ENCODE measurements at places on chromosomes 11 and 22. TPM values are rescaled to one million over a fixed set of nuclear protein-coding genes. Genes with fewer than 3 reads are reported as not detected.

DNA sequence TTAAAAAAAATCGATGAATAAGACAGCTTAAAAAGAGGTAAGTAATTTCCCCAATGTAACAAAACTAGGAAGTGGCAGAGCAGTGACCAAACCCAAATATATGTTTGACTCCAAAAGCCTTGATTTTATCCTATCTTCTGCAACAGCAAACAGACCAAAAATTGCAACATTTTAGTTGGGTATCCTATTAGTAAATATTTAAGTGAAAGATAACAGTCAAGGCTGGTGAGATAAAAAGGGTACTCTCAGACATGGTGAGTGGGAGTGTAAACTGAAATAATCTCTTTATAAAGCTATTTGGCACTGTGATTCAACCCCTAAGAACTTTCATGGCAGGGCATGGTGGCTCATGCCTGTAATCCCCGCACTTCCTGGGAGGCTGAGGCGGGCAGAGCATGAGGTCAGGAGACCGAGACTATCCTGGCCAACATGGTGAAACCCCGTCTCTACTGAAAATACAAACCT lies 1.9 kb upstream of the RDX start:
- DNase-seq: no peak

DNA sequence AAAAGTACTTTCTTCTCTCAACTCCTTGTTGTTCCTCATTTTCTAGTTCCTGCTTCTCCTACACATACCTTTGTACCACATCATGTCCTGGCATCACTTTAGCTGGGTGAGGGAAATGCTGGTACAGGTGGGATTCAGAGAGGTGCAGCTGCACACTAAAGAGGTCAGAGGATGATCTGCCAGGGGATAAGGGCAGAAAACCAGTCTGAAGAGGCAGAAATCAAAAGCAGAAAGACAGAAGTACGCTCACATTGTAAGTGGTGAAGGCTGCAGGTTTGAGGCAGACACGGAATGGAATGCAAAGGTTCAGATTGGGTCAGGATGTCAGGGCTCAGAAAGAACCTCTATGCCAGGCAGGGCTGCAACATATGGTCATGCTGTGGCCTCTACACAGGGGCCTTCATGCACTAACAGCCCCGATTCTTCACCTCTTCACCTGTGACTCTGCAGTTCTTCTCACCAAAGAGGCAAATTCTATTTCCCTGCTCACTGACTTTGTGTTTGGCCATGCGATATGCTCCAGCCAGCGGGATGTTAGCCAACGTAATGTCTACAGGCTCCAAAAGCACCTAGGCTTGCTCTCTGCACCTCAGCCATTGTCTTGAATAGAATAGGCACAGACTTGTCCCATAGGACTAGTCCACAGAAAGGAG lies 373.7 kb downstream of the NXPE2 start:
- DNase-seq: no peak

DNA sequence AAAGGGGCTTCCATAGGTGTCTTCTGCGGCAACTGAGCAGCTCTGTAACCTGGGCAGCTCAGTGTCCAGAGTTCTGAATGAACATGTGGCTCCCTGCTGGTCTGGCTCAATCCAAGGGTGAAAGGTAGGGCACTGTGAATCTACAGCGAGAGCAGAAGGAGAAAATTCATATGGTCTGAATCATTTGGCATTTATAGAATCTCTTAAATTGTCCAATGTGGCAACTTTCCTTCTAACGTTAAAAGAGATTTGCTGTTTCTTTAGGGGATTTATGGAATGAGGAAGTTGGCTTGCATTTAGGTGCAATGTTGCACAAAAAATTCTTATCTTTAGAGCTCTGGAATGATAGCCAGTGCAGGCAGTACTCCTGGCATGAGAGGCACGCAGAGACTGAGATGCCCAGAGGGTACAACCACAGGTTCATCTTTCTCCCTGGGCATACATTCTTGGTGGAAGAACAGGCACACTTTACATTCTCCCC lies 17.0 kb downstream of the ATXN10 start:
- no peak for DNase-seq

- DNase-seq: no peak
Measured at GRCh38 chr11:2741006-2741376, 41.2 kb upstream of the KCNQ1OT1 start.

ALX4 gene
- total RNA-seq: not detected

All from activated CD4-positive, alpha-beta T cell treated with anti-CD3 and anti-CD28 coated beads for 36 hours (primary cell).